ENCODE measurements at places on chromosomes 2 and 18. TPM values are rescaled to one million over a fixed set of nuclear protein-coding genes. Genes with fewer than 3 reads are reported as not detected.

- no peaks in the 10 kb centered on the region for H3K36me3 ChIP-seq
- H3K27ac ChIP-seq, result no peak overlapping the region
- H3K4me3 ChIP-seq, result no peak overlapping the region
- no peaks in the 10 kb centered on the region for H3K27me3 ChIP-seq
- DNase-seq, result no peak
Observed at GRCh38 chr18:37272226-37272625, 293.4 kb downstream of the CELF4 start.

DNA sequence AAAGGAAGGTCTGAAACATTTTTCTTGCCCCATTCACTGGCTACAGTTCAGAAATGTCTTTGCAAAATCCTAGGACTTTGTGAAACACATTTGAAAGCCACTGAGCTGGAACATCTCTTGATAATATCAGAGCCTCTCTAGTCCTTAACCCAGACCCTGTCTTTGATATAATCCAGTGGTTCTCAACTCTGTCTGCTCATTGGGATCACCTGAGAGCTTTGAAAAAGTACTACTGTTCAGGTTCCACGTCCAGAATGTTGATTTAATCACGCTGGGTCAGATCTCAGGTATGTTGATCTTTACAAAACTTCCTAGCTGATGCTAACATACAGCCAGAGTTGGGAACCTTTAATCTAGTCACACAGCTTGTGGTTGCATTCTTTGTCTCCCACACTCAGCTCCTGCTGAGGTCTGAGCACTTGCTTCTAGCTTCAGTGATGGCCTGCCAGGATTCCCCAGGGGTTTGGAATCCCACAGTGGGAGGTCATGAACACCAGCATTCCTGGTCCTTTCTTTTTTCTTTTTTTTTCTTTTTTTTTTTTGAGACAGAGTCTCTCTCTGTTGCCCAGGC is 262.7 kb downstream of the SETBP1 start:
- H3K27me3 ChIP-seq, result no peaks in the 10 kb centered on the region
- DNase-seq, result no peak
- H3K4me1 ChIP-seq, result no peaks in the 10 kb centered on the region
- no peak overlapping the region for H3K27ac ChIP-seq
- no peak overlapping the region for H3K4me3 ChIP-seq
- H3K36me3 ChIP-seq, result no peaks in the 10 kb centered on the region

DNA sequence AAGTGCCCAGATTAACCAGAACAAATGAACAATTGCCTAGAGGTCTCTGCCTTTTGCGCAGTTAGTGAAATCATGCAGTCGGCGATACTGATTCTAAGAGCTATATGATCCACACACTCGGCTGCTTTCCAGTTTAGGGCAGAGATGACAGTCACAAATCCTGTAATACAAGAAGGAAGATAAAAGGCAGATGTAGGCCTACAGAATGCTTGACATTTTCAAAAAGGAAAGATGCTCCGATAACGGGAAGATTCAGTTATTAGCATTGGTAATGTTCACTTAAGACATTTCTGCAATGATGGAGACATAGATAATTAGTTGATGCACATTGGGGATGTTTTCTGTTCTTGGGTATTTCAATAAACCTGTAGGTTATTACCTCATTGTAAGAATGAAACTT is 19.5 kb downstream of the NYAP2 start:
- H3K27ac ChIP-seq, result no peak overlapping the region
- H3K36me3 ChIP-seq, result no peaks in the 10 kb centered on the region
- H3K4me3 ChIP-seq, result no peak overlapping the region
- no peaks in the 10 kb centered on the region for H3K4me1 ChIP-seq
- DNase-seq, result no peak

- H3K4me1 ChIP-seq, result no peaks in the 10 kb centered on the region
- H3K4me3 ChIP-seq, result no peak overlapping the region
- no peaks in the 10 kb centered on the region for H3K27me3 ChIP-seq
- no peaks in the 10 kb centered on the region for H3K36me3 ChIP-seq
Observed at GRCh38 chr2:211745295-211746097, 793.1 kb downstream of the ERBB4 start.

GRCh38 chr18:48769006-48769636 is 181.6 kb downstream of the SMAD7 start:
- no peaks in the 10 kb centered on the region for H3K27me3 ChIP-seq
- no peak overlapping the region for H3K4me3 ChIP-seq
- peaks cover 3% of the 10 kb centered on the region for H3K36me3 ChIP-seq

DNA sequence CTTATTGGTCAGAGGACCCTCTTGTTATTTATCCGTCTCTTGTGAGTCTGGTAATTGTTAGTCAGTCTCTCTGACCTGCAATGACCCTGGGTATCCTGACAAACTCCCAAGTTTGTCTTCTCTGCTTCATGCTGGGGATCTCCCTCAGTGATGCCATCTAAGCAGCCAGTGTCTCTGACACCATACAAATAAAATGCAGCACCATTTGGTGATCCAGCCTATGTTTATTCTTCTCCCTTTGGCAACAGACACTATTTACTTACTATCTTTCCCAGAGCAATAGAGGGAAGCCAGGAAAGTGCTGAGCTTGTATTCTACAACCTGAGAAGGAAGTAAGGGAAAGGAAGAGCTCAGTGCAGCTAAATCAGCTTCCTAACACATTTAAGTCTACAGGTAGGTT is 15.9 kb downstream of the SERPINE2 start:
- no peaks in the 10 kb centered on the region for H3K27me3 ChIP-seq
- no peak overlapping the region for H3K4me3 ChIP-seq
- H3K4me1 ChIP-seq, result no peaks in the 10 kb centered on the region
- no peaks in the 10 kb centered on the region for H3K36me3 ChIP-seq

- DNase-seq, result no peak
- peaks cover 97% of the 10 kb centered on the region for H3K4me1 ChIP-seq
- H3K27ac ChIP-seq, result peak overlapping the region; percentile 12
- H3K4me3 ChIP-seq, result no peak overlapping the region
- peaks cover 12% of the 10 kb centered on the region for H3K36me3 ChIP-seq
Observed at GRCh38 chr2:36444216-36444936, 88.8 kb downstream of the CRIM1 start.

DNA sequence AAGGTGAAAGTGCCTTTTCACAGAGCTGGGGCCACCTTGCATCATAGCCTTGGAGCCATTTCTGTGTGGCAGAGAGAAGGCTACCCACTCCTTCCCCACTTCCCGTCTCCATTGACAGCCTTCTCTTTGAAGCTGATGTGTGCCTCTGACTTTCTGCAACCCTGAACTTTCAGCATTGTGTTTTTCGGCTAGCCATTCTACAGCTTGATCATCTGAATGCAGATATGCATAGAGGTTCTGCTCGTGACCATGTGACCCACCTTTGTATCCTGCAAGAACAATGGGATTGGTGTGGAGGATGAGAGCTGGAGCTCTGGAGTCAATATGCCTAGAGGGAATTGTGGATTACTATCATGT is 69.1 kb upstream of the KCNE4 start:
- H3K4me3 ChIP-seq, result no peak overlapping the region
- no peak for DNase-seq

DNA sequence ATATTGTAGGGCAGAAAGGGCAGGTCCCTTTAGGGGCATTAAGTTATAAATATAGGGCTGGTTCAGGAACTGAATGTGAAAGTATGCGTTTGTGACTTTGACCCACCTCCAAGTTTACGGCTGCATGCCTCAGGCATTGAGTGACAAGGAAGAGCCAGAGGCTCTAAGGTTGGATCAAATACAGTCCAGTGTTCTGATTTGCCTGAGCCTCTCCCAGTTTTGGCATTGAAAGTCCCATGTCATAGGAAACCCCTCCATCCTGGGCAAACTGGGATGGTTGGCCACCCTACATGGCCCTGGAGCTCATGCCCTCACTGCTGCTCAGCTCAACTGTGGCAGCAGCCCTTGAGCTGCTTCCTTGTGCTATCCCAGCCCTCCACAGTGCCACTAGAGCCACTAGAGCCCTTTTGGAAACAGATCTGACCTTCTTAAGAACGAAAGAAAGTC is 29.9 kb downstream of the HK2 start:
- H3K36me3 ChIP-seq, result no peaks in the 10 kb centered on the region
- no peak overlapping the region for H3K27ac ChIP-seq
- no peak for DNase-seq
- no peaks in the 10 kb centered on the region for H3K27me3 ChIP-seq

- no peak for DNase-seq
- H3K4me3 ChIP-seq, result peak overlapping the region; percentile 52
- H3K27ac ChIP-seq, result peak overlapping the region; percentile 88
- no peaks in the 10 kb centered on the region for H3K27me3 ChIP-seq
- no peaks in the 10 kb centered on the region for H3K36me3 ChIP-seq
Observed at GRCh38 chr2:85998071-85998991, 107.4 kb downstream of the POLR1A start.

DNA sequence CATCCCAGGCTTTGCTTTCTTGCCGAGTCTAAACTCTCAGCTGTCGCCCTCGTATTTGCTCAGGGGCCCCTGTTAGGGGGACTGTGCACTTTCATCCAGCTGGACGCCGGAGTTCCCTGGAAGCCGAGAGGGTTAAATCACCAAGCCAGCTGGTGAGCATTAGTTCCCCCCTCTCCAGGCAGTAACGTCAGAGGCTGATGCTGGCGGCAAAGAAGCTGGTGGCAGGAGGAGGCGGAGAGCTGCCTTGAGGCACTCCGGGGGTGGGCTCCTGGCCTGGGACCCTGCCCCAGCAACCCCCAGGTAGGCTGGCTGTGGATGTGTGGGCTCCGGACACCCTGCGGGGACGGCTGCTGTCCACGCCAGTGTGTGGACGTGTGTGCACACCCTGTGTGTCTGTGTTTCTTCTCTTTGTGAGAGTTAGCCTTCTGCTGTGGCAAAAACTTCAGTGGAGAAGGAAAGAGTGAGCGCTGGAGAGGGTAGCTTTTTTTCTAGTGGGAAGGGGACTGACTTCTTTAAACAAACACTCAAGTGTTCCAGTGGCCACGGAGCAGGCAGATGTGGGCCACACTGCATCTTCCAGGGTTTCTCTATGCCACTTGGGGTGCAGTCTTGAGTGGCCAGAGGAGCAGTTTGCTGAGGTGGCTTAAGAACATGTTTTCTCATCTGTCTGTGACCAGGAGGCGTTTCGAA is 84.7 kb downstream of the GLI2 start:
- DNase-seq, result no peak
- H3K4me1 ChIP-seq, result peaks cover 4% of the 10 kb centered on the region
- H3K36me3 ChIP-seq, result no peaks in the 10 kb centered on the region
- no peaks in the 10 kb centered on the region for H3K27me3 ChIP-seq
- no peak overlapping the region for H3K4me3 ChIP-seq
- no peak overlapping the region for H3K27ac ChIP-seq

DNA sequence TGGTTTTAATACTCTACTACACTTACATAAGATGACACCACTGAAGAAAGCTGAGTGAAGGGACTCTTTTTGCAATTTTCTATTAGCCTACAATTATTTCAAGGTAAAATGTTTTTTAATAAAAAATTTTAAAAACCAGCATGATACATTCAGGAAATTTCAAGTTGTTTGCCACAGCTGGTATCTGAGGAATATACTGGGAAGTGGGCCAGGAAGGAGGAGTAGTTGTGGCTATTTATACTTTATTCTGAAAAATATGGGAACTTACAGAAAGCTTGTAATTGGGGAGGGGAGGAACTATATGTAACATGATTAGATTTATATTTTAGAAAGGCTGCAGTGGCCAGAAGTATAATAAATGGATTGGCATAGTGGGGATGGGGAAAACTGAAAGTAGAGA is 40.8 kb downstream of the WDR35 start:
- H3K36me3 ChIP-seq, result no peaks in the 10 kb centered on the region
- no peak for DNase-seq
- H3K27ac ChIP-seq, result no peak overlapping the region
- H3K27me3 ChIP-seq, result no peaks in the 10 kb centered on the region
- no peaks in the 10 kb centered on the region for H3K4me1 ChIP-seq

DNA sequence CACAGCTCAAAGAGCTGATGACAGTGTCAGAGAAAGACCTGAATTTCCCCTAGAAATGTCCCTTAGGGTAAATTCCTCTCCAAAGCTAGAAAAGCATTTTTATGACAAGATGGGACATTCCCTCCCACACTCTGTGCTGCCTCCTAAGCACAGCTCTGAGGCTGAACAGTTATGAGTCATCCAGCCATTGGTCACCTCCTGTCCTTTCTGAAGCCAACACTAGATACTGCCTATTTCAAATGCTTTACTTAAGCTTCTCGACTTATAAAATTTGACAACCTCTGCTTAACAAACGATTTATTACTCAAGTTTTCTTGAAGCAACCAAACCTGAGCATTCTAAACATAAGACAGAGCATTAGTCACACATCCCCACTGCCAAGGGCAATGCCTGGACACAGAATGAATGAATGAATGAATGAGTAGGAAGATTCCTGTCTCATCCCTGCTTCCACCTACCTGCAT is 35.4 kb downstream of the B4GALT6 start:
- H3K4me3 ChIP-seq, result no peak overlapping the region
- no peaks in the 10 kb centered on the region for H3K27me3 ChIP-seq
- H3K4me1 ChIP-seq, result no peaks in the 10 kb centered on the region
- DNase-seq, result no peak

DNA sequence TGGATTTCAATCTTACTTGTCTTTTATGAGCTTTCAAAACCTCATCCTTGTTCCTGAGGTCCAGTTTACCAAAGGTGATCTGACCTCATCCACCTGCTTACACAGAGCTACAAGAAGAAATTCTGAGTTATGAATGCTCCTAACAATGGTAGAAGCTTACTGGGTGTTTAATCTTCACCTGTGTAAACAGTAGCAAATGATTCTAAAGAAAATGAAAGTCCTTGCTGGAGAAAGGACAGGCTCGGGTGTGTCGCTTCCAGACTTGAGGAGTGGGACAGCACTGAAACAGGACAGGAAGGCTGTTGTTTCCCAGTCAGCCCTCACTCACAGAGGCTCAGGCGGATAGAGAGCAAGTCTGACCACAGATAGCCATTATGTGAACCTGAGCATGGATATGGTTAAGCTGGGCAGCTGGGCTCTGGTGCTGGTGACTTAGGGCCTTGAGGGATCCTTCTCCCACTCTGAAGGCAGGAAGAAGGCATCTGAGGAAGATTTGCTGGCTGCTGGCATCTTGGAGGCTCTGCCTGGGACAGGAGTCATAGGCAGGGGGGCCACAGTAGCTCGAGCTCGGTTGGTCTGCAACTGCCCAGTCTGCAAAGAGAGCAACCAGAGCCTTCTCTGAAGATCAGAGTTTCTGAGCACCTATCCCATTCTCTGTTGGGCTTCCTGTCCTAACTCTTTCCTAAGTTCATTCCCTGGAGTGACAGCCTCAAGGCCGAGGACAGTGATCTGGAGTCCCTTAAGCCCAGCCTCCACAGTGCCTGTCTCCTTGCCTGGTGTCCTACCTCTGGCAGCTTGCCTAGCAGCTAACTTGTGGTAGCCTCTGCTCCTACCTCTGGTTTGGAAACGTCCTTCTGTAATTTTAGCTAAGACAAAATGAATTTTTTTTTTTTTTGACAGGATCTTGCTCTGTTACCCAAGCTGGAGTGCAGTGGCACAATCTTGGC is 4.0 kb downstream of the DOK1 start:
- H3K4me1 ChIP-seq, result no peaks in the 10 kb centered on the region
- H3K4me3 ChIP-seq, result no peak overlapping the region
- no peak overlapping the region for H3K27ac ChIP-seq
- no peaks in the 10 kb centered on the region for H3K27me3 ChIP-seq
- peaks cover 4% of the 10 kb centered on the region for H3K36me3 ChIP-seq

GRCh38 chr18:48866028-48866733 is 84.6 kb downstream of the SMAD7 start:
- H3K27ac ChIP-seq, result no peak overlapping the region
- peaks cover 41% of the 10 kb centered on the region for H3K4me1 ChIP-seq
- no peaks in the 10 kb centered on the region for H3K27me3 ChIP-seq
- DNase-seq, result no peak
- no peak overlapping the region for H3K4me3 ChIP-seq
- H3K36me3 ChIP-seq, result peaks cover 5% of the 10 kb centered on the region

The SERPINB12 gene
- not detected for total RNA-seq

The EMILIN1 gene
- total RNA-seq, result 231 TPM

The AMER3 gene
- total RNA-seq, result not detected

The CHRNG gene
- not detected for total RNA-seq

The RFTN2 gene
- 9.3 TPM for total RNA-seq

The PMAIP1 gene
- total RNA-seq, result not detected

The AFTPH gene
- total RNA-seq, result 27.3 TPM

The SLC38A11 gene
- total RNA-seq, result 0.85 TPM

The TLX2 gene
- total RNA-seq, result not detected

All from thoracic aorta (tissue), 2 donors.